Occipital lobe (tissue), 3 donors: ENCODE measurements at places on chromosomes 1 and 21.

DNA sequence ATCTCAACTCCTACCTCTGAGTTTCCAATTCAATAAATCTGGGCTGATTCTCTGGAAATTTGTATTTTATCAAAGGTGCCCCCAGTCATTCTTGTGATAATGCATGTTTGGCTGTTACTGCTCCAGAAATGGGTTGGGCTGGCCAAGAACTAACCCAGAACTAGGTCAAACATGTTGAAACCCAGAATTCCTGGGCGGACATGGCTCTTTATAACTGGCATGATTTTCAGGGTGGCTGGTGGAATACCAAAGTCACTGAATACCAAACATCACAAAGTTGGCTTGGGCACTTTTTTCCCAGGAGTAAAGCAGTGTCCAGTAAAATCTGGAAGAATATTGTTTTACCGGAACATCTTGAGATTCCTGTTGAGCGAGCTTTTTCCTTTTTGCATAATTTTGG, 89.4 kb upstream of the S1PR1 start:
- DNase-seq: no peak

- no peak for DNase-seq
Observed at GRCh38 chr1:8025671-8026144, 401 bp downstream of the ERRFI1 start.

DNA sequence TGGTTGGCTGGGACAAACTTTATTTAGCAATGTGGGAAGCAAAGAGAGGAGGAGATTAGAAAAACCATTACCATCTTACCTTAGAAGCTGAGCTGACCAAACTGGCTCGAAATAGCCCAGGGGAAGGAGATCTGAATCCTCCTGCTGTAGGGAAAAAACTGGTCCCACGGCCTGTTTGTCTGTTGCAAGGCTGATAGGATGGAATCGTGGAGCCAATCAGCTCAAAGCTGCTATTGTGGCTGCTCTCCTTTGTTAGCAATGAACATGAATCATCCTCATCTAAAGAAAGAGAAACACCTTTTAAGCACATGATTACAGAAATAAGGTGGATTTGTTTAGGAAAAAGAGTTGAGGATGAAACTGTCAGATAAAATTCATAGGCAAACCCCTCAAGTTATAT, 21.5 kb downstream of the CLSPN start:
- DNase-seq: peak; percentile 30

GRCh38 chr1:117710710-117711109, 104.9 kb downstream of the TENT5C start:
- no peak for DNase-seq

DNA sequence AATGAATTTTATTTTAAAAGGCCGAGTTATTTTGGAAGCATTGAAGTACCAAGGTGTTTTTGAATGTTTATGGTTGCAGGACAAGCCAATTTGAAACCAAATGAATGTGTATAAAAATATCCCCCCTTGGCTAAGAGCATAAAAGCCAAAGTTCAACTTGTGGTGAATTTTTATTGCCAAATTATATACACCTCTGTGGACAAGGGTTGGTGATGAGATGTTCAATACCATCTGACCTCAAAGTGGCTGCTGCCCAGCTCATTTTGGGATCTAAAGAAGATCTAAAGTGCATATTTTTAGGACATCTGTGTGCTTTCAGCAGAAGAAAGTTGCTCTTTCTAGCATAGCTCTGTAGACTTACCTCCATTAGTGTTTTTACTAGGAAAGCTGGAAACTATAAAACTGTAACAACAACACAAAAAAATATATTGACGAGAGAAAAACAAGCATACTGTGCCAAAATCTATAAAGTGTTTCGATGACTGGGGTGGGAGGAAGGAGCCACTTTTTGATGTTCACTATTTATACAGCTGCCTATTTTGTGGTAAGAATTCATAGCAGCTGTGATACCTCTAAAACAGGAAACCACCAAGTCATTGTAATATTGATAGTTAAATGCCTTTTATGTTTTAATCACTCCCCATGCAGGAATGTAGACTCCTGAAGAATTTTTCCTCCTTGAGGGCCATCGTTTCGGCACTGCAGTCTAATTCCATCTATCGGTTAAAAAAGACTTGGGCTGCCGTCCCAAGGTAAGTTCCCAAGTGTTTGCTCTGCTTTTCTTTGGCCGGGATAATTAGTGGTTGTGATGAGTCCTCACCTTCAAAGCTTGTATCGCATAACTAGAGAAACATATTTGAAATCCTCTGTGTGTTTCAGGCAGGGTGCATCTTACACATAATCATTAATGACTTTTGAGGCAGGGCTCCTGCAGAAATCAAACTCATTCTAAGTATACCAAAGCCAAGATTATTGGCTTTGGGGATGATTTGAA, 83.2 kb downstream of the RGL1 start:
- no peak for DNase-seq

- no peak for DNase-seq
Observed at GRCh38 chr1:6317098-6317760, 56.3 kb upstream of the GPR153 start.

DNA sequence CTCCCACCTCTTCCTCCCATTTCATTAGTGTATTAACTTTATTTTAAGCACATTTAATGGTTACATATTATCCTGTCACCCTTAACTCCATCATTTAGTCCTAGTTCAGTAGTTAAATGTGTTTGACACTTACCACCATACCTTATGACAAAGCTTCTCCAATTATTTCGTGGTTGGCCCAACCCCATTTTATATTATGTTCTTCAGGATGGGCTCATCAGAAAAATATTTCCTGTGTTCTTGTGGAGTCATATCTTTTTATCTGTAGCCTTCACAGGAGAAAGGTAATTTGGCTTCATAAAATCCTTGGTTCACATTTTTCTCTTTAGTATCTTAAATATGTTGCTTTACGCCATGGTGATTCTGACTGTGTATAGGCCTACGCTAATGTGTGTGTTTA, 142.3 kb upstream of the COL6A1 start:
- DNase-seq: no peak

GRCh38 chr1:195897076-195897475, 711.2 kb downstream of the KCNT2 start:
- no peak for DNase-seq

GRCh38 chr1:218299416-218299815, 14.3 kb downstream of the RRP15 start:
- DNase-seq: no peak

- DNase-seq: no peak
Observed at GRCh38 chr1:66489972-66490601, 43.9 kb upstream of the SGIP1 start.

DNA sequence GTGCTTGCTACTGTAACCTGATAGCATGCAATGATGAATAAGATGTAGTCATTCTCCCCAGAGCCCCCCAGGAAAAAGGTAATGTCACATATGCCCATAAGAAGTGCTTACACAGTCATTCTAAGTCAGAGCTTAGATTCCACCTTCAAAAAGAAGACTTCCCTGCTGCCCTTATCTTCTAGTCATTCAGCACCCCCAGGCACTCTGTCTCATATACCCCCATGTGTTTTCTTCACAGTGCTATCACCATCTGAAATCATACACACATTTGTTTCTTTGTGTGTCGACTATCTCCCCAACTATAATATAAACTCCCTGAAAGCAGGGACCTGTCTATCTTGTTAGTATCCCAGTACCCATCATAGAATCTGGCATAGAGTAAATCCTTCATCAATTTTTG, 16.2 kb upstream of the OTUD3 start:
- no peak for DNase-seq

GRCh38 chr1:6494627-6495026, 3.2 kb upstream of the PLEKHG5 start:
- no peak for DNase-seq

DNA sequence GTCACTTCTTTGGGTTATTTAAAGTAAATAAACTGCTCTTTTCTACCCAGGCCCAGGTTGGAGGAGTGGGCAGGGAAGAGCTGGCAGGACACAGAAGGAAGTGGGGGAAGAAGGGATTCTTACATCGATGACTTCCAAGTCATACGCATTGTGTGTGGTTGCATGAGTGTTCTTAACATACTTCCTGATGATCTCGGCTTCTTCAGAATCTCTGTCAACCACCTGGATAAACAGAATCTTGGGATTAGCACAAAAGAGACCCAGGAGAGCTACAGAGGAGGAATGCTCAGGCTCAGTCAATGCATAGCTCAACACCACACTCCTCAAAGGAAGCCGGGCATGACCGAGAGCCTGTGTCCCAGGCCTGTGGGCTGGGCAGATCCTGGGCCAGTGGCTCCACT, 42.1 kb downstream of the PARP1 start:
- DNase-seq: no peak
